GM12878 (cell line): ENCODE measurements at places on chromosomes 7 and 10. TPM values are rescaled to one million over a fixed set of nuclear protein-coding genes. Genes with fewer than 3 reads are reported as not detected.

DNA sequence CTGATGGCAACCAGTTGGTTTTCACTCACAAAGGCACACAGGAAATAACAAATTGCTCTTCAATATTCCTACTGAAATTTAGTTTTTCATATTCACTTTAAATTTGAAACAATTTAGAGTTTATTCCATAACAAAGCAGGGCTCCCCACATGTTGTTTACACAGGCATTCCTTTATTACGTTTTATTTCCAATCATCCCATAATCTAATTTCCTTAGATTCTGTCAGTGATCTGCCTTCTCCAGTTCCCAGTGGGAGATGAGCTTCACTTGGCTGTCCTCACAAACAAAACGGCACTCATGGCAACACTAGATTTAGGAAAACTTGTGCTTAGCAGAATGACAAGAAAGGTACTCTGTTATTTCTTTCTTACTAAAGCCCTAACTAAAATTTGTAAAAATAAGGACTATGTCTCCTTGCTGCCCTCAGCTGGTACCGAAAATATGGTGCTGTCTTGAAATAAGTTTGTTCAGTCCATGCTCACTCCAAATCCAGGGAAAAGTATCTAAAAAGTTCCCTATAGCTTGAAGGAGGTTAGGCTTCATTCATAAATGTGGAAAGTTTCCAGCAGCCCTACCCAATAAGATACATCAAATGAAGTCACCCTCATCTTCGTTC is 23.0 kb downstream of the PHYH start:
- no peak for DNase-seq

DNA sequence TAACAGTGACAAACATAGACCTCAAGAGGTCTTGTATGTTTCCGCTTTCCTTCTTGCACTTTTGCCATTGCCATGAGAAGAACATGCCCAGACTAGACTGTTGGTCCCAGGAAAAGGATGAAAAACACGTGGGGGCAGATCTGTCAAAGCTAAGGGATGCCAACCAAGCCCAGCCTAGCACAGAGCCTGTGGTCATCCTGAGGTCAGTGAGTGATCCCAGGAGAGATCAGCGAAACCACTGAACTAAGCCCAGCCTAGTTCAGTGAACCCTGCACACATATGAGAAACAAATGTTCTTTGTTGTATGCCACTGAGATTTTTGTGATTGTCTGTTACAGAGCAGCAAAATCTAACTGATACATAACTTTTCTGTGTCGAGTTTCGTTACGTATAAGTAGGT is 718.8 kb downstream of the MAGI2 start:
- peak; percentile 1 for DNase-seq

- peak; percentile 81 for DNase-seq
Measured at GRCh38 chr10:100433253-100434240, 29.3 kb upstream of the WNT8B start.

- no peak for DNase-seq
Measured at GRCh38 chr7:100483722-100484672, at the start of gene NYAP1. TSS of gene NYAP1 (plus strand) at chr7:100483927. CDS start at chr7:100485312, 1,385 bp downstream.

GRCh38 chr10:70586348-70586930 is 16.1 kb downstream of the PRF1 start:
- no peak for DNase-seq

- no peak for DNase-seq
Measured at GRCh38 chr10:89531359-89531758, 4.0 kb downstream of the SLC16A12 start.

GRCh38 chr7:20647908-20648776 is 32.7 kb downstream of the ABCB5 start:
- DNase-seq, result no peak

DNA sequence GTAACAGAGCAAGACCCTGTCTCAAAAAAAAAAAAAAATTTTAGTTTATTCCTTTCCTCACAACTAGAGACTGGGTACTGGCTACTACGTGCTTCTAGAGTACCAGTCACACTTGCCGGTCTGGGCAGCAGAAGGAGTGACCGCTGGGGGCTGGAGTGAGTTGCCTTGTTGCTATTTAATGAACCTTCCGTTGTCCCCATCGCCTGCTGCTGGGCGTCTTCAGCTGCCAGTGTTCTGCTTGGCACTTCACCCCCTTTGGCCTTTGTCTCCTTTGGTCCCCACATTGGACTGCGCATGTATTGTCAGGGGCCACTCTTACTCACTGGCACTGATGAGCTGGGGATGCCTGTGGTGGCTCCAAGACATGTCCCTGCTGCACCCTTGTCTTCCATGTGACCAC is 110.6 kb downstream of the CLEC2L start:
- no peak for DNase-seq

DNA sequence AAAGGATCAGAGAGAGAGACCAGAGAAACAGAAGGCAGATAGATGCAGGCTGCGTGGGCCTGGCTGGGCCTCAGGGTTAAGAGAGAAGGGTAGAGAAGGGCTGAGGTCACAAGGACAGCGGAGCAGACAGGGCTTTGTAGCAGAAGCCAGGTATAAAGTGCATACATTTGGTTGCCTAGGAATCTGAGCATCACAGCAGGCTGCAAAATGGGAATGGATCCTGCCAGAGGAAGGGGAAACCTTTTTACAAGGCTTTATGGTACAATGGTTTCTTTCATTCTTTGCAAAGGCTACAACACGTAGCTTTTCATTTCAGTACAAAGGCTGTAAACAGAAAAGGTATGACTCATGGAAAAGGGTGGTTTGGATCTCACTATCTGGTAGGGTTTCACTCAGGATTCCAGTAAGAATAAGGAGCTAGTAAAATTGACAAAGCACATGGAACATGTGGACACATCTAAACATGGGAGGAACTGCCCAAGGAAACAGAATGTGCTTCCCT is 275.1 kb downstream of the DOCK4 start:
- no peak for DNase-seq

DNA sequence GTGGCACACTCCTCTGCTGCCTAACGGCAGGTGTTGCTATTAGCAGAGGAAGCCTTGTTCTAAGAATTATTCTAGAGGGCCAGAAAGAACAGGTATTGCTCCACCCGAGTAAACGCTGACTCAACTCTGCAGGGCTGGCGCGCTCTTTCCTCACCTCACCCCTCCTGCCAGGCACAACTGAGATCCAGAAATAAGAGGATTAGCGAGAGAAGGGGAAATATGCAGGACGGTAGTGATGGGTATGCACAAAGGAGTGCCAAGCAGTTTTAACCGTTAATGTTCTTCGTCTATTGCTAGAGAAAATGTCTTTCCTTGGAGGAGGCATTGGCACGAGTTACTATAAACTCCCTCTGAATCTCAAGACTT is 369 bp upstream of the SCIN start:
- no peak for DNase-seq

DNA sequence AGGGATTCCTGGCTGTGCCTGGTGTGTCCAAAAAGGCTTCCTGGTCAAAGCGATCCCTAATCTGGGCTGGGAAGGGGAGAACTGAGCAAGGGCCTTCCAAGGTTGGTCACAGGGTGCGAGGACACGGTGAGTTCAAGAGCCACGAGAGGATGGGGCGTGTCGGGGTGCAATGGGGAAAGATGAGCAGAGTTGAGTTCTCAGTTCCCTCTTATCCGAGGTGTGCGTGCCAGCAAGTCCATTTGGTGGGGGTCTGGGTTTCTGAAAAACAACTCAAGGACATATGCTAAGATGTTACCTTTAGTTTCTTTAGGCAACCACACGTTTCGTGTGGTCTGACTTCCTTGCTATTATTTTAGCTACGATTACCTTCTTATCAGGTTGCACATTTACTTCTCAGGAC is 1.3 kb downstream of the ZNF775 start:
- DNase-seq, result no peak

DNA sequence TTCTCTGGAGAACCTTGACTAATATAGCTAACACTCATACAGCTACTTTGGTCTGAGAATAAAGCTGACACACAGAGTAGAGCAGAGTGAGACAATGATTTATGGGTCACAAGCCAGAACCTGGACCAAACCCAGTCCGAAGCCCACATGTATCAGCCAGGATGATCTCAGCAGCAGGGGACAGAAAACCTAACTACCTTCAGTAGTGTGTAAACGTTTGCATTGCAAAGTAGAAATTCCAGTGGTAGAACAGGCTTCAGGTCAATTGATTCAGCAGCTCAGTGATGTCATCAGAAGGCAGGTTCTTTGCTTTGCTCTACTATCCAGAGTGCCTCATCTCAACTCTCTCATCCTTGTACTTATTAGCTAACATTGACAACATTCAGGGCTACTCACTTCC is 62.5 kb upstream of the PALS2 start:
- DNase-seq, result no peak

GRCh38 chr7:420142-421093 is 99.2 kb downstream of the PDGFA start:
- no peak for DNase-seq

- DNase-seq, result no peak
Measured at GRCh38 chr7:148883266-148884048, 634 bp downstream of the EZH2 start.

DNA sequence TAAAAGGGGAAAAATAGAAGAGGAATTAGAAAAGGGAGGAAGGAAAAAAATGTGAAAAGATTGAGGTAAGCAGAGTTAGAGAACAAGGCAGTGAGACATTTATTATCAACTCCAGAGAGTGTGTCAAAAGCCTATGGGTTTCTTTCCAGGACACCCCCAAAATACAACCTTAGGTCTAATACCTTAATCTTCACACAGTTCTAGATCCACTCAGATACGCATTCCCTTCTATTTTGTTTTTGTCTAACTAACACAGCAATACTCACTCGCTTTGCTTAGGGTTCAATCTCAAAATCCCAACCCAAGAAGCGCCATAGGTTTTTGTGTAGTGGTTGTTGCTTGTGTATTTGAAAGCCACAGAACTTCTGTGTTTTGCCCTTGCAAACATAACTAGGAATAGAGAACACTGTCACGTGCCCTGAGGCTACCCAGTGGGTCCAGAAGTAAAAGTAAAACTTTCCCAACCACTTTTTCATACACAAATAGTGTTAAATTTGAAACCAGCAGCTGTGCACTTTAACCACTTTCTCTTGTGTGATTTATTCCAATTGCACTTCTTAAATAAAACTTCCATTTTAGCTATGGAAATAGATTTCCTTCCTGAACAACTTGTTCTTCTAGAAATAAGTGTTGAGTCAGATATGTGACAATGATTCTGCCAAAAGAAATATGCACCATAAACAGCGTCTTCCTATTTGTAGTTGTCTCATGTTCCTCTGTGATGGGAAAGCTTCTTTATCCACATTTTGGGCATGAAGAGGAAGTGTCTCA is 414.7 kb upstream of the GHITM start:
- peak; percentile 40 for DNase-seq

GRCh38 chr10:62915158-62915557 is 99.0 kb upstream of the EGR2 start:
- DNase-seq, result no peak

GRCh38 chr10:116989439-116989838 is 15.5 kb downstream of the SHTN1 start:
- DNase-seq, result no peak

GRCh38 chr7:40800771-40801170 is 666.0 kb downstream of the SUGCT start:
- DNase-seq, result no peak

DNA sequence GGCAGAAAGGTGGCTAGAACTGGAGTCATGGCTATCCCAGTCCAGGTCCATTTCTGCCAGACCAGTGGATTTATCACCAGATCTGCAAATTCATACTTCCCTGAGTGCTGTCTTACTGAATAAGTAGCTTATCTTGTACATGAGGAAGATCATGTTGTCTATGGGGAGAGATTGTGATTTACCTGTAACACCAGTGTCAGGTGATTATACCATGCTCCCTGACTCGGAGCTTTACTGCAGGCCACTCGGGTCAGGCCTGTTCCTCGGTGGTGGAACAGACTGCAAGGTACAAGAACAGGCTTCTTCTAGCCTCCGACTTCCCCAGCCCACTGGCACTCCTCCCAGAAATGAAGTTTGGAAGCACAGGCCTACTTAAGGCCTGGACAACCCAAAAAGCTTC is 42.6 kb upstream of the DLG5 start:
- no peak for DNase-seq

- no peak for DNase-seq
Measured at GRCh38 chr7:32930378-32930777, 26.9 kb upstream of the FKBP9 start.

GRCh38 chr10:6177880-6178281 is 24.9 kb upstream of the PFKFB3 start:
- no peak for DNase-seq

The CYP2C9 gene
- polyA plus RNA-seq, result not detected in 2 replicates

The ADAP1 gene
- 4.2 and 6.7 TPM in 2 replicates for polyA plus RNA-seq

The STEAP4 gene
- not detected in 2 replicates for polyA plus RNA-seq

The NPY4R2 gene
- not detected in 2 replicates for polyA plus RNA-seq

The NKX1-2 gene
- not detected in 2 replicates for polyA plus RNA-seq

The GIMAP4 gene
- polyA plus RNA-seq, result 0.11 and 0.24 TPM in 2 replicates

The LIPJ gene
- polyA plus RNA-seq, result not detected in 2 replicates

The LLCFC1 gene
- polyA plus RNA-seq, result not detected in 2 replicates

The SSC4D gene
- polyA plus RNA-seq, result 0.18 and 0.63 TPM in 2 replicates
